GM19239 (cell line): ENCODE measurements at places on chromosomes 3 and 15.
A peak's percentile ranks its signal among the peaks of the same experiment; 100 is the strongest.

DNA sequence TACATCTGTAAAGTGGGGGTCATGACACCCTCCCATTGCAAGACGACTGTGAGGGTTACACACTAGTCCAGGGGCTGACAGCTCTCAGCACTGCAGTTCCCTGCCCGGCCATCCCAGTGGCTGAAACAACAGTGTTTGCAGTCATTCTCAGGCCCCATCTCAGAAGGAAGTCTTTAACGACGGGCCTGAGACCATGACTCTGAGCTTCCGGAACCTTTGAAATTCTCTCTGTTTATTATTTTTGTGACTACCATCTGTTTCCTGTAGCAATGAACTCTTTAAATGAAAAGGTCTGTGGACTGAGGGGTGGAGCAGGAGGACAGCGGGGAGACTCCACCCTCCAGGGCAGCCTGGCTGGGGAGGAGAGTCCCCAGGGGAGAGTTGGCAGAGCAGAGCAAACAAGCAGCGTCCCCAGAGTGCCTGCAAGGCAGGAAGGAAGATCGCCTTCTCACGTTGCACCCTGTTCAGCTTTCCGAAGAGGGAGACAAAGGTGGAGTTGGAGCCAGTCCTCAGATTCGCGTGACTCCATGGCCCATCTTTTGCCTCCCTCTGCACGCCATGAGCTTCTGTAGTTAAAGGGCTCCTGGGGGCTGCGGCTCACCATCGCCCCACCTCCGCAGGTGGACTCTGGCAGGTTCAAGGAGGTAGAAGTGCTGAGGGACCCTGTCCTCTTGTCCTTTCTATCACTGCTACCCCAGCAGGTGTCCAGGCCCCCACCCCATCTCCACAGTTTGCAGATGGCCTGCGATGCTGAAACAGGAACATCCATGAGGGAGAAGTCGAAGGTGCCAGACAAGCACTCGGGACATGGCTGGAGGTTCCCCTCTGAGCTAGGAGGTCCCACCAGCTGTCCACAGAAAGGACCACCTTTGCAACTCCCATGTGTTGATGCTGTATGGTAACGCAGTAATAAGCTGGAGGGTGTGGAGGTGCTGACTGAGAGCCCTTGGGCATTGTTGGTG is 525.8 kb upstream of the PROK2 start:
- peak; percentile 79 for DNase-seq

DNA sequence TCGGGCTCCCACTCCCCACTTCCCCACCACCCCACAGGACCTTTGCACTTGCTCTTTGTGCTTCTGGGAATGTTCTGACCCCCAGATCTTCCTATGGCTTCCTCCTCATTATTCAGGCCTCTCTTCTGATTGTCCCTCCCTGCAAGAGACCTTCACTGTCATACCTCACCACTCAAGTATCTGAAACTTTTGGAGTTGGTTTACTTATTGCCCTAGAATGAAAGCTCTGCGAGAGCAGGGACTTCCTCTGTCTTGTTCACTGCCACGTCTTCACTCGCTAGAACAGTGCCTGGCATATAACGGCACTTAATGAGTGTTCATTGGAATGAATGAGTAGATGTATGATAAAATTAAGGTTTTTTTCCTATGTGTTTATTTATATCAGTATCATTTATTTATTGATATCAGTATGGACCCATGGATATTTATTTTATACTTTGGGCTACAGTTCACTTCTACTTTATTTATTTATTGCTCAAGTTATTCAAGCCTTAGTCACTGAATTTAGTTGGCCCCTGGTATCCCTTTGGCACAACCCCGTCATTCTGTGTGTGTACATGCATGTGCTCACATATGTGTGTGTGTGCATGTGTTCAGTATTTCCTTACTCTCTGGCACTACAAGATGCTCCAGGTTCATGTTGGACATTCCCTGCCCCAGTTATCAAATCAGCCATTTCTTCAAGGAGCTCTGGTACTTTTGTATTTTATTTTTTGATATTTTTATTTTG is 197.6 kb downstream of the THSD4 start:
- DNase-seq: no peak

DNA sequence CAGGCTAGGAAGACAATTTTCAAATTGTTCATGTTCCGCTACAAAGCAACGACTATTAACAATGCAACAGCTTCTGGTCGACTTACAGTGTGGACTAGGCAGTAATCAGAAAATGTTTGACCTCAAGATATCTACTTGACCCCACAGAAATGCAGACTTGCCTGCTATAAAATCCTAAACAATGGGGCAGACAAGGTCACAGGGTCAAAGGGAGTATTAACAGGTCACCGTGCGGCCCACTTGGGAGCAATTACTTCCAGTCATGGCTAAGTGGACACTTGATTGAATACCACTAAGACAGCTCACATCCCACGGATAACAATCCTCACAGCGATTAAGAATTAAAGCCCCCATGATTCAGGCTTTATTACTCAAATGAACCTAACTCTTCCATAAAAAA is 58.9 kb downstream of the FOXP1 start:
- DNase-seq: no peak

DNA sequence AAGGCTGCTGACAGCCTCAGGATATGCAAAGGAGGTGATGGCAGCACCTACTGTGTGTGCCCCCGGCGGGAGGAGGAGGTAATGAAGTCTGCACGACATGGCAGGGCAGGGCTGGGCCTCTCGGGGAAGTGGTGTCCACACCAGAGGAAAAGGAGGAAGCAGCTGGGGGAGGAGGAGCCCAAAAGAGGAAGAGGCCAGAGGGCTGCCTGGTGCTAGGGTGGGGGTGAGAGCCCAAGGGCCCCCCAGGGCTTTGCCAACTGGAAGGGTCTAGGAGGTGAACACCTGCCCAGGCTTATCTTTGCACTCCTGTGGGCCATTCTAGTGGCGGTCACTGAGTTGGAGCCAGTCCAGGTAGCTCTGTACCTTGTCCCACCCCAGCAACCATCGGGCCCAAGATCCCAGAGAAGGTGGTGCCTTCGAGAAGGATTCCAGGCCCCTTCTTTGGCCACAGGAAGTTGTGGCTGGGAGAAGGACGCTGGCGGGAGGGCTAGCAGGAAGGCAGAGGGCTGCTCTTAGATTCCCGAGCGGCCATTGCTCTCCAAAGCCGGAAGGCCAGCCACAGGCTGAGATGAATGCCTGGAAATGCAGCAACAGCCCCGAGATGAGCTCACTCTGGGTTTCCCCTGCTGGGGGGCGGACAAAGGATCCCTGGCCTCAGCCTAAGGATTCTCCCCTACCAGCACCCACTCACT is 7.0 kb downstream of the GNAI2 start:
- no peak for DNase-seq

GRCh38 chr3:106228271-106228670 is 359.5 kb upstream of the CBLB start:
- no peak for DNase-seq

DNA sequence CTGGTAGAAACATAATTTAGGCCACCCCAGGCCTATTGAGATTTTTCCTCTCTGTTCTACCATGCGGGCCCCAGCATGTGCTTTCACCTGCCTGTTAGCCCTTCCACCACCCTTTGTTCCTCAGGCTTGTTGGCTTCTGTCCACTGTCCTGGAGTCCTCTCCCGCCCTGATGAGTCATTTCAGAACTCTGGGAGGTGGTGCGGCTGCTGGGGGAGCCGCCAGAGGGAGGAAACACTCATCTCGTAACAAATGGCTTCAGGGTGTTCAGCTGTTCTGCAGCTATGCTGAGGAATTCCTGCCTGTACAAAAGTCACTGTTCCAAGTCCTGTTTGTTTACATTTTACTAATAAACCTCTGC is 36.3 kb downstream of the LRTM1 start:
- no peak for DNase-seq

DNA sequence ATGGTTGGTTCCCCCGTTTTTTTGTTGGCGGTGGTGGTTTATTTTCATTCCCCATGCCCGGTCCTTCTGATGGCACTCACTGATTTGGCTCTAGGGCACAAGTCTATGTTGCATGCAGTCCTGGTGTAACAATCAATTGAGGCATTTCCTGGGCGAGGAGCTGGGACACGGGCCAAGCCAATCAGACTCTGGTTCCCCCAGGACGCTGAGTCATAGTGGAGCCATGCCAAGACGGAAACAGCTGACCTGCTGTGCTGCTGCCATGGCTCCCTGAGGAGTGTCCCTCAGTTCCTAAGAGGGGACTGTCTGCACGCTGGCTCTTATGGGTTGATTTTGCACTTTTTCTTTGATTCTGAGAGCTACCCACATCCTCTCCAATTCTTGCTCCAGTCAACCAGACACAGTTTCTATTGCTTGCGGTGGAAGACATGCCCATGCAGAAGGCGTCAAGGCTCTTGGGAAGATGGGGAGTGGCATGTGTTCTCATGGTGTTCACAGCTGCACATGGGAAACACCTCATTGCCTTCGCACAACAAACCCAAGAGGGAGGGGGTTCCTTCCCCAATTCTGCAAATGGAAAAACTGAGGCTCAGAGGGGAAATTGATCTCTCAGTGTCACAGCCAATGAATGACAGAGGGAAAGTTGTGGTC is 28.3 kb upstream of the ALDH1L1 start:
- no peak for DNase-seq

GRCh38 chr3:183802989-183803388 is 22.4 kb downstream of the MAP6D1 start:
- no peak for DNase-seq

GRCh38 chr3:45313743-45314403 is 74.5 kb upstream of the LARS2 start:
- DNase-seq: no peak

GRCh38 chr3:182978387-182978786 is 2.0 kb downstream of the DCUN1D1 start:
- DNase-seq: no peak

DNA sequence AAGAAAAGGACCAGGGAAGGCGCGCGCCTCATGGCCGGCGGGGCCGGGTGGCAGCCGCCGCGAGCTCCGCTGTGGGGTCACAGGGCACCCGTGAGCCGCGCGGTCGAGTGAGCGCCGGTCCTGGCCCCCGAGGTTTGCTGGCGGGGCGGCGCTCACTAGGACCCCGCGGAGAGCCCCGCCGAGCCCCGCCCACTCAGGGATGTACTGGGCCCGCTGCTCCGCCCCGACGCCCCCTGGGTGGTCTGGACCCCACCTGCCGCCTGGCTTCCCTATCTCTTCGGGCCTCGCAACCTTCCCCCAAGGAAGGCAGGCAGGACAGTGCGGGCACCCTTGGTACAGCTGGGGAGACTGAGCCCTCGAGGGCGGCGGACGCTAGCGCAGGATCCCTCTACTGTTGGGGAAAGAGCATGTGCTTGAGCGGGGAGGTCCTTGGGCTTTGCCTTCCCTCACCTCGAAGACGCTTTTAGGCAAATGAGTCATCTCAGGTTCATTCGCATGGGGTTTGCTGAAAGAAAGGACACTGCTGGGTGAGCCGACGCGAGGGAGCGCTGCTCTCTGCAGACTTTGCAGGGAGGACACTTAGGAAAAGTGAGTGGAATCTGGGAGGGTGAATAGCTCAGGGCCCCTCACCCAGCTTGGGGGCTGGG is at the start of gene CHRNB4:
Gene CHRNB4, minus strand, starts transcription at position 109 of the 647 bp plus-strand sequence. Its CDS starts 77 bp downstream, at position 32.
- no peak for DNase-seq

- DNase-seq: no peak
Observed at GRCh38 chr3:188082031-188082430, 71.9 kb upstream of the LPP start.

DNA sequence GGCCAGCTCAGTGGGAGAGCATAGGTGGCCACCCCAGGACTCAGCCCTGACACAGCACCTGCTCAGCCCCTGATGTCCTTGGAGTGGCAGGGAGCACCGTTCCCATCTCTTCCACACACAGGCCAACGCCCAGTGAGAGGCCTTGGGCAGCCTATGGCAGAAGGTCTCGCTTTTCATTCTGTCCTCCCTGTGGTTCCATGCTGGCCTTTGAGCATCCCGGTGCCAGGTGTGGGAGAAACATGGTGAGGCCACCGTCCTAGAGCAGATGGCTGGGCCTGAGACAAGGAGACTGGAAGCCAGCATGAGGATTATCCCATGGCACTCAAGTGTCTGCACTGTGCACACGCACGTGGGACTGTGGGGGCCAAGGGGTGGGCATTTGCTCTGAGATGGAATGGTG is 25.1 kb downstream of the ADCY5 start:
- no peak for DNase-seq

GRCh38 chr3:156010829-156011228 is 109.5 kb upstream of the KCNAB1 start:
- DNase-seq: no peak

GRCh38 chr15:44790656-44791055 is 54.3 kb downstream of the TRIM69 start:
- DNase-seq: no peak

- DNase-seq: no peak
Observed at GRCh38 chr15:77975332-77976094, 102.0 kb downstream of the TBC1D2B start.

DNA sequence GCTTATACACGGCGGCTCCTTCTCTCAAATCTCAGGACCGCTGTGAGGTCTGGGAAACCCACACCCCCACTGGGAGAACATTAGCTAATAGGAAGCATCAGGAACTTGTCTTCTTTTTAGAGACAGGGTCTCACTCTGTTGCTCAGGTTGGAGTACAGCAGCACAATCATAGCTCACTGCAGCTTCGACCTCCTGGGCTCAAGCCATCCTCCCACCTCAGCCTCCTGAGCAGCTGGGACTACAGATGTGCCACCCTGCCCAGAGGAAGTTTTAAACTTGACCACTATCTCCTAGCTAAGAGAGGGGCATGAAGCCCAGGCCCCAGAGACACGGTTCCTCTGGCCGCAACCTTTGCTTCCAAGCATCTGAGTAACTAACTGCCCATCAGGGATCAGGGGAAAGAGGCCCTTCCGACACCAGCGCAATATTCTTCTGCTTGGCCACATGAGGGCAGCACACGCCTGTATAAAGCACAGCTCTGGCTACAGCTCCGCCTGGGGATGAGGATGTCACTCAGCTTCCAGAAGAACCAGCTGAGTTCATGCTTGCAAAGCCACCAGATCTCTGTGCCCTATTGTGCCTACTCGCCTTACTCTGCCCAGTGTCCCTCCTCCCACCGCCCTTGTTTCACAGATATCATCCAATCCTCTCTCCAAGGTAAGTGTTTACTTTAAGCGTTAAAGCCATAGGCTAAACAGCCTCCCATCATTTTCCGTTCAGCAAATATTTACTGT is 57.6 kb upstream of the SLC6A11 start:
- DNase-seq: peak; percentile 78

DNA sequence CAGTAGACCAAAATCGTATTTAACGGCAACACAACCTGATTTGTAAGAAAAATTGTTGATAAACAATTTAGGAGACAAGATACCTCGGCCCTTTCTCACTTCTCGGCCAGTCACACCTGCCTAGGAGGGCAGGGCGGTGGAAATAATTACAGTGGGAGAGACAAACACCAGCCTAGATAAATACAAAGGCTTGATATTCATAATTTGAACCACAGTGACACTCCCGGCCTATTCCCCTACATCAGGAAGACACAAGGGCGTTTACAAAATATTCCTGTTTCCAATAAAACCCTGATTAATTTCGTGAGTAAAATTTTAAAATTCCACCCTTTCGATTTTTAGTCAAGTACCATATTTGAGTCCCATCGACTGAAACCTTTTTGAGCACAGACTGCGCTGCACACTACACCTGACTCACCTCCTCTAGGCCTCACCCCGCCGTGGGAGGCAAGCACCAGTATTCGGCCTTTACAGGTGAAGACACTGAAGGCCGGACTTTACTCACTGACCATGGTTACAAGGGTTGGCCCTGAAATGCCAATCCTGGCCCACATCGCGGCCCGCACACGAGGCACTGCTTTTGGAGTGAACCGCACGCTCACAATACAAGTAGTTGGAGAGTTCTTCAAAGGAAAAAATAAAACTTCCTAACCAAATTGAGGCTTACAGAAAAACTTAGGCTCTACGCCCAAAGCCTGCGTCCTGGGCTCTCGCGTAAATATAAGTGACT is 794 bp downstream of the ARPP19 start:
- DNase-seq: peak; percentile 12

- DNase-seq: no peak
Observed at GRCh38 chr3:151912028-151912427, 38.6 kb downstream of the SUCNR1 start.
